Fibroblast of the aortic adventitia (primary cell): ENCODE measurements at places on chromosomes 1 and 21. TPM values are rescaled to one million over a fixed set of nuclear protein-coding genes. Genes with fewer than 3 reads are reported as not detected.

DNA sequence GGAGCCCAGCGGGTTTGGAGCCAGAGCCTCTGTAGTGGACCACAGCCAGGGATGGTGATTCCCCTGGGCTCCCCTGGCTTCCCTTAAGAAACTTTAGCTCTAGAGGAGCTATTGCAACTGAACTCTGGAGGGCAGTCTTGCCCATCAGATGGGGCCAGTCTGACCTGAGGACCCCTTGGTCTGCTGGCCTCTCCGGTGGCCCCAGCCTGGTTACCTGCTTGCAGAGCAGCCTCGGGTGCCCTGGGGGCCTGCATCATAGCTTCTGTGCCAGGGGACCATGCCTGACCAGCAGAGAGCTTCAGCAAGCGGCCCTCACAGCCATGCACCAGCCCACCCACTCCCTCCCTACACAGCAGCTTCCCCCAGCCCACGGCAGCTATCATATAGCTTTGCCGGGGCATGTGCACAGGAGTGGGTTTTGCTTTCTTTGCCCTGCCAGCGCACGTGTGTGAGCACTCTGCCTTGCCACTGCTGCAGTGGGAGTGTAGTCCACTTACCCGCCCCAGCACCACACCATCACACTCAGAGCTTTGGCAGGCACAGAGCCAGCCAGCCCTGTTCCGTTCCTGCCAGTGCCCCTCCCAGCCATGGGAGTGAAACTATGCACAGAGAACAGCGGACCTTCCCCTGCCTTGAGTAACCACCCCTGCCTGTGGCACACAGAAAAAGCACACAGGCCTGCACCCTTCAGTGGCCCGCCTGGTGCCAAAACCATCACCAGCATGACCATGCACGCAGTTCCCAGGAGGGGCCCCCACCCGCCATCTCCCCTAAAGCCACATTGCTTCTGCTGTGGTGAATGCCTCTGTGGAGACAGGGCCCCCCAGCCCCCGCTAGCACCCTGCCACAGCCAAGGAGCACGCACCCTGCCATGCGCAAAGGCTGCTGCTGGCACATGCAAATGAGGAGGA, 442.9 kb upstream of the NEGR1 start:
- no peak for DNase-seq

- no peak for DNase-seq
These were observed 16.2 kb upstream of the SELE start for GRCh38 chr1:169750041-169750440.

Gene RCSD1
- 0.57 TPM in 1 of 2 replicates, not detected in the other for total RNA-seq

Gene TMEM125
- not detected in 2 replicates for total RNA-seq
